Liver (tissue), 10 donors: ENCODE measurements at places on chromosomes 5 and 9.

- DNase-seq, result no peak
- no peaks in the 10 kb centered on the region for H3K4me1 ChIP-seq
- no peaks in the 10 kb centered on the region for H3K27me3 ChIP-seq
- no peaks in the 10 kb centered on the region for H3K36me3 ChIP-seq
- no peak overlapping the region for H3K4me3 ChIP-seq
Observed at GRCh38 chr9:80605129-80605528, 1033.4 kb downstream of the TLE4 start.

- no peaks in the 10 kb centered on the region for H3K36me3 ChIP-seq
- no peak overlapping the region for H3K4me3 ChIP-seq
- no peaks in the 10 kb centered on the region for H3K4me1 ChIP-seq
- H3K27ac ChIP-seq, result no peak overlapping the region
- no peaks in the 10 kb centered on the region for H3K27me3 ChIP-seq
Observed at GRCh38 chr5:2579126-2579525, 172.4 kb downstream of the IRX2 start.

DNA sequence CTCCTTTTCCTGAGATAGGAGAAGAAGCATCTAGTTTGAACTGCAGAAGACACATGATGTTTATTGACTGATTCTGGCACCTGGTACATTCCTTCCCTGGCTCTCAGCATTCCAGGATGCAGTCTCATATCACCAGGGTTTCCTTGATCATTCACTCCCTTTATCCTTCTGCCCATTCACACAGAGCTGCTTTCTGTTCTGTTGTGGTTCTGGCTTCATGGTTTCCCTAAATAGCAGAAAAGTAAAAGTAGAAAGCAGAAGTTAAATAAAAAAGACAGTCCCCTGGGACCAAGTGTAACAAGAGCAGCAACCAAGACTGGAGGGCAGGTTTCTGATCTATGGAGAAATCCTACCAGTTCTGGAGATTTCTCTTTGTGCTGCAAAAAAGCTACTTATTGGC is 3.2 kb downstream of the IFNA8 start:
- no peaks in the 10 kb centered on the region for H3K36me3 ChIP-seq
- H3K27ac ChIP-seq, result no peak overlapping the region
- H3K27me3 ChIP-seq, result peaks cover 11% of the 10 kb centered on the region
- no peak for DNase-seq

- no peak overlapping the region for H3K27ac ChIP-seq
- DNase-seq, result no peak
- no peaks in the 10 kb centered on the region for H3K4me1 ChIP-seq
- no peaks in the 10 kb centered on the region for H3K27me3 ChIP-seq
- no peak overlapping the region for H3K4me3 ChIP-seq
Observed at GRCh38 chr9:10387282-10387681, 225.5 kb downstream of the PTPRD start.

DNA sequence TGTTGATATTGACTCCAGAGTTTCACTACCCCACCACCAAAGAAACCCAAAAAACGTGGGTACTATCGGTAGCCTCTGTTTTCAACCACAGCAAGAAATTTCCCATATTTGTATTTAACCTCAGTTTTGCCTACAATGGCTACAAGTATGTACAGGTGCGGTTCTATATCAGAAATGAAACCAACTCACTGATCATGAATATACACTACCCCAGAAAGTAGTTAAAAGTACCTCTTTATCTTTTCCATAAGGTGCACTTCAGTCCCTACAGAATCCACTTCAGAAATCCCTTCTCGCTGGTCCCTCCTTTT is 140.6 kb upstream of the SLC12A2 start:
- H3K4me3 ChIP-seq, result no peak overlapping the region
- no peaks in the 10 kb centered on the region for H3K27me3 ChIP-seq
- no peak for DNase-seq
- no peaks in the 10 kb centered on the region for H3K4me1 ChIP-seq

GRCh38 chr9:36632892-36633291 is 60.2 kb downstream of the MELK start:
- H3K27me3 ChIP-seq, result no peaks in the 10 kb centered on the region
- H3K36me3 ChIP-seq, result no peaks in the 10 kb centered on the region
- no peak overlapping the region for H3K27ac ChIP-seq
- DNase-seq, result no peak
- no peaks in the 10 kb centered on the region for H3K4me1 ChIP-seq
- H3K4me3 ChIP-seq, result no peak overlapping the region

GRCh38 chr9:135468854-135469521 is 10.6 kb upstream of the PPP1R26 start:
- no peaks in the 10 kb centered on the region for H3K36me3 ChIP-seq
- no peaks in the 10 kb centered on the region for H3K27me3 ChIP-seq
- no peak for DNase-seq
- H3K4me1 ChIP-seq, result no peaks in the 10 kb centered on the region

- H3K4me1 ChIP-seq, result no peaks in the 10 kb centered on the region
- no peaks in the 10 kb centered on the region for H3K27me3 ChIP-seq
- H3K4me3 ChIP-seq, result no peak overlapping the region
- peaks cover 5% of the 10 kb centered on the region for H3K36me3 ChIP-seq
- DNase-seq, result no peak
Observed at GRCh38 chr9:5052838-5053237, 67.8 kb downstream of the JAK2 start.

DNA sequence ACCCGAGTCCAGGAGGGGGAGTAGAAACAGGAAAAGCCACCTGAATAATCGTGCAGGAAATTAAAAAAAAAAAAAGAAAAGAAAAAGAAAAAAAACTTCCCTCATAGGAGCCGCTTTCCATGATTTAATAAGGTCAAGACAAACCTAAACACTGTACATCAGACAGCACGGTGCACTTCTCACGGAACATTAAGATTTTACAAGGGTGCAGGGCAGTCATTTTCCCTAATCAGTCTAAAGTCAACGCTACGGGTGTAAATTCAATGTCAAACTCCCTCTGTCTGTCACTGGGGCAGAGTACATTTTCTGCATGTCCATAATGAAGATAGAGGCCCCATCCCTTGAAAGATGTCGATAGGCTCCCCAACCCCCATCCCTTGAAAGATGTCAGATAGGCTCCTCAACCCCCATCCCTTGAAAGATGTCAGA is 139.7 kb downstream of the TSSK1B start:
- no peak for DNase-seq
- H3K4me3 ChIP-seq, result peak overlapping the region; percentile 89
- H3K4me1 ChIP-seq, result no peaks in the 10 kb centered on the region
- no peaks in the 10 kb centered on the region for H3K27me3 ChIP-seq
- no peaks in the 10 kb centered on the region for H3K36me3 ChIP-seq

GRCh38 chr9:132124800-132125199 is 37.1 kb upstream of the NTNG2 start:
- no peak overlapping the region for H3K27ac ChIP-seq
- DNase-seq, result no peak
- no peaks in the 10 kb centered on the region for H3K27me3 ChIP-seq
- H3K4me1 ChIP-seq, result no peaks in the 10 kb centered on the region

- no peak overlapping the region for H3K27ac ChIP-seq
- H3K36me3 ChIP-seq, result no peaks in the 10 kb centered on the region
- no peak overlapping the region for H3K4me3 ChIP-seq
- no peak for DNase-seq
Observed at GRCh38 chr5:81782811-81783210, 31.9 kb upstream of the SSBP2 start.

DNA sequence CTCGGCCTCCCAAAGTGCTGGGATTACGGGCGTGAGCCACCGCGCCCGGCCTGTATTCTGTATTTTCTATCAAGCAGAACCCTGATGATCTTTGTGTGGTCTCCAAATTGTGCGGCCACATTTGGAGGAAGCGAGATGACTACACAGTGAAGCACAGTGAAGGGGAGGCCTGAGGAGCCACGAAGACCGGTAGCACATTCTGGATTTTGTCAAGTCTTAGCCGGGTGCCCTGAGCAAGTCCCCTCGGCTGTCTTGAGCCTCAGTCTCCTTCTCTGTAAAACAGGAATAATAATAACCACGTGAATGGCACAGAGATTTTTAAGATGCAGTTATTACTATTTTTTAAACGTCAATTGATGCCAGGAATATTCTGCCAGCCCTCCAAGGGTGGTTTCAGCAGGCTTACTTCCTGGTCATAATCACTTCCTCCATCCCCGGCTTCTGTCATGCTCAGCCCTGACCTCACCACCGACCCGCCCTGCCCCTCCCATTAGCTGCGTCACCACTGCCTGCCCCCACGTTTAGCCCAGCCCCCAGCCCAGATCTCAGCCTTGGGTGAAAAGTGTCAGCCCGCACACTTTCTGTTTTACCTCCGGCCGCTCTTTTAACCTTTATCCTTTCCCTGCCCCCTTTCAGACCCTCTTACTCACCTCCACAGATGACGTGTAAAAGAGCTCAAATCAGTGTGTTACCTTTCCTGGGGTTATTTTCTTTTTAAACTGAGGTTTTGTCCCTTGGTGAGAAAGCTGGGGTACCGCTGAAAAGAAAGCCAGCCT is 27.0 kb upstream of the ERGIC1 start:
- peak overlapping the region; percentile 85 for H3K27ac ChIP-seq
- no peaks in the 10 kb centered on the region for H3K27me3 ChIP-seq
- H3K4me3 ChIP-seq, result peak overlapping the region; percentile 17
- peak; percentile 87 for DNase-seq

DNA sequence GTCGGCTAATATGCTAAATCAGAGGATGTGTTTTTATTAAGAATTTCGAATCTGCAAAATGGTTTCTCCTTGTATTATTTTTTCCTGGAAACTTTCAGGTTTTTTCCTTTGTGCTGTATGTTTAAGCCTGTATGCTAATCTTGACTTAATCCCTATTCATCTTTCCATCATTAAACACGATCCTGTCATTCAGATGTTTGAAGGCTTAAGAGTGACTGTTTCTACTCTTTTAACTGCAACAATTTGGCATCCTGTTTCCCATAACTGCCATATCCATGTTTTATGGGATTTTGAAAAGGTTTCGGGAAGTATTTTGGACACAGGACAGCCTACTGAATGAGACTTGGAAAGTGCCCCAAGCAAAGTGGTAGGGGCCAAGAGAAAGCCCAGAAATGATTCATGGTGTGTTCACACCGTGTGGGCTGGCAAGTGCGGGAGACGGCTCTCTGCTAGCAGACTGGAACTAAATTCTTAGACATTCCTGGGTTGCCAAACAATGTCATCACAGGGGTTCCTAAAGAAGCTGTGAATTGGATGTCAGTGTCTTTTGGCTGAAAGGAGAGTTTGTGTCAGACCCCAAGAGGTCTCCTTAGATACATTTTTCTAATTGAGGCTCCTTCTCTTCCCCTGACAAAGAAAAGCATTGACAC is 125.4 kb upstream of the ADAMTS16 start:
- no peaks in the 10 kb centered on the region for H3K27me3 ChIP-seq
- no peaks in the 10 kb centered on the region for H3K36me3 ChIP-seq
- no peaks in the 10 kb centered on the region for H3K4me1 ChIP-seq
- no peak overlapping the region for H3K27ac ChIP-seq
- H3K4me3 ChIP-seq, result no peak overlapping the region

GRCh38 chr5:134432174-134432573 is 20.5 kb upstream of the CDKN2AIPNL start:
- no peaks in the 10 kb centered on the region for H3K36me3 ChIP-seq
- no peak overlapping the region for H3K27ac ChIP-seq
- H3K4me1 ChIP-seq, result peaks cover 22% of the 10 kb centered on the region
- DNase-seq, result no peak
- H3K27me3 ChIP-seq, result no peaks in the 10 kb centered on the region

DNA sequence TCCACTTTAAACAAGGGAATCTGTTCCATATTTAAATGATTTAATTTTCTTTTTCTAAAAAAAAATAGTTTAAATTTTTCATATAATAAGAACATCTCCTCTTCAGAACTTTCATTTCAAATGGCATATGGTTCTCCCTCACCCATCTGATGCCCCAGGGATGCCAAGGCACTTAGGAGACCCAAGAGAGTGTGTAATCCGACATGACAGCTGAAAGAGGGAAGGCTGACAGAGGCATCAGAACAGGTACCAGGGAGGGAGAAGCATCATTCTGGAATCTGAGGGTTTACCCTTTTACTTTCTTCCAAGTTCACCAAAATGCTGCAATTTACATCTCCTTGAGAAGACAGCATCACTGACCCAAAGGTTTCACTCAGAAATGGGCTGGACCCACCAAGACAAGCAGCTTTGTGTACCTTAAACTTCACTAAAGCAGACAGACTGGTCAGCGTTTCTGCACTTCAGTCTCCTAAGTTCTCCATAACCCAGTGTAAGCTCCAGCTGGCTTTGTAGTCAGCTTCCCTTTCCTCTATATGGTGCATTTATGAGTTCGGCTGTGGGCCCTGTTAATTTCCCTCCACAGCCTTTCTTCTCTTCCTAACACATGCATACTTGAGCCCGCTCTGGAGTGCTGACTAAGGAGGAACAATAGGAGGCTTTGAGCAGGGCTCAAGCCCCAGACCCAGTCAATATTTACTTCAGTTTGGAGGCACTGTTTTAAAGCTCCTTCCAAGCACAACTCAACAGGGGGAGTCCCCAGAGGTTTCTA is 17.7 kb downstream of the EFNA5 start:
- H3K36me3 ChIP-seq, result no peaks in the 10 kb centered on the region
- no peak overlapping the region for H3K4me3 ChIP-seq
- H3K27me3 ChIP-seq, result no peaks in the 10 kb centered on the region
- H3K27ac ChIP-seq, result no peak overlapping the region
- DNase-seq, result no peak

GRCh38 chr9:97717866-97718265 is 20.7 kb upstream of the XPA start:
- H3K27ac ChIP-seq, result no peak overlapping the region
- no peaks in the 10 kb centered on the region for H3K36me3 ChIP-seq
- no peaks in the 10 kb centered on the region for H3K27me3 ChIP-seq
- H3K4me1 ChIP-seq, result no peaks in the 10 kb centered on the region
- H3K4me3 ChIP-seq, result no peak overlapping the region
- DNase-seq, result no peak

GRCh38 chr5:35833224-35833623 is 23.5 kb upstream of the IL7R start:
- H3K27ac ChIP-seq, result no peak overlapping the region
- H3K4me3 ChIP-seq, result no peak overlapping the region
- no peaks in the 10 kb centered on the region for H3K4me1 ChIP-seq
- no peaks in the 10 kb centered on the region for H3K27me3 ChIP-seq

DNA sequence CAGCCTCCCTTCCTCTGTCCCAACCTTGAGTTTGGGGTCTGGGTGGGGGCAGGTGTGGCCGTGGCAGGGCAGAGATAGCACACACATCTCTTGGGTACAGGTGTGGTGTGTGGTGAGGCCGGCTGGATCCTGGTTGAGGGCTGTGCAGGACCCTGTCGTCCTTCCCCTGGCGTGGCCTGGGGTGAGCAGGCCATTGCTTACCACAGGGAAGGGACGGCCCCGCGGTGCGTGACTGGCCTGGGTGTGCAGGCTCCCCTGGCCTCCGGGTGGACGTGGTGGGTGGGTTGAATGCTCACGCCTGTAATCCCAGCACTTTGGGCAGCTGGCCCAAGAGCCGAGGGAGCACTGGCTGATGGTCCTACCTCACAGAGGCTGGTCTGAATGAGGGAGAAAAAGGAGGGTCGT is 1.2 kb downstream of the ARRDC1 start:
- no peak for DNase-seq
- H3K36me3 ChIP-seq, result no peaks in the 10 kb centered on the region
- H3K4me3 ChIP-seq, result peak overlapping the region; percentile 5
- H3K27me3 ChIP-seq, result no peaks in the 10 kb centered on the region
- H3K4me1 ChIP-seq, result peaks cover 37% of the 10 kb centered on the region
- peak overlapping the region; percentile 82 for H3K27ac ChIP-seq

GRCh38 chr9:34623374-34624235 is 3.3 kb upstream of the DCTN3 start:
- no peaks in the 10 kb centered on the region for H3K27me3 ChIP-seq
- H3K4me1 ChIP-seq, result peaks cover 21% of the 10 kb centered on the region
- H3K4me3 ChIP-seq, result no peak overlapping the region
- no peak overlapping the region for H3K27ac ChIP-seq
- no peak for DNase-seq
- H3K36me3 ChIP-seq, result no peaks in the 10 kb centered on the region
